ENCODE measurements at places on chromosomes 16 and 17. TPM values are rescaled to one million over a fixed set of nuclear protein-coding genes. Genes with fewer than 3 reads are reported as not detected.

KLHL10 gene
- 1.7 TPM for total RNA-seq

ETV4 gene
- not detected for total RNA-seq

- no peak for DNase-seq
These were observed 90.7 kb upstream of the GSE1 start for GRCh38 chr16:85522308-85522841.

GRCh38 chr17:70072546-70073309, 2.3 kb upstream of the KCNJ16 start:
- DNase-seq: no peak

DNA sequence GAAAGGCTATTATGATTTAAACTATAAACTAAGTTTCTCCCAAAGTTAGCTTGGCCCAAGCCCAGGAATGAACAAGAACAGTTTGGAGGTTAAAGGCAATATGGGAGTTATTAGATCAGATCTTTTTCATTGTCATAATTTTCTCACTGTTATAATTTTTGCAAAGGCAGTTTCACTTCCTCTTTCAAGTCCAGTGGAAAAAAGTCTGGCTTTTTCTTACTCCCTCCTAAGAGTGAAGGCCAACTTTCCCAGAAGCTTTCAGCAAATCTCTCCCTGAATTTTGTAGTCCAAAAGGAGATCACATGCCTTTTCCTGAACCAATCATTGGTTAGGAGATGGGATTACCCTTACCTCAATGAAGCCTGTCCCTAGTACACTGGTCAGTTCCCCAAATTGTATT, 9.1 kb upstream of the BLMH start:
- DNase-seq: no peak

Measured in umbilical cord (tissue), 2 donors.